Head of caudate nucleus (tissue), 42 donors: ENCODE measurements at places on chromosomes 1 and 21.

DNA sequence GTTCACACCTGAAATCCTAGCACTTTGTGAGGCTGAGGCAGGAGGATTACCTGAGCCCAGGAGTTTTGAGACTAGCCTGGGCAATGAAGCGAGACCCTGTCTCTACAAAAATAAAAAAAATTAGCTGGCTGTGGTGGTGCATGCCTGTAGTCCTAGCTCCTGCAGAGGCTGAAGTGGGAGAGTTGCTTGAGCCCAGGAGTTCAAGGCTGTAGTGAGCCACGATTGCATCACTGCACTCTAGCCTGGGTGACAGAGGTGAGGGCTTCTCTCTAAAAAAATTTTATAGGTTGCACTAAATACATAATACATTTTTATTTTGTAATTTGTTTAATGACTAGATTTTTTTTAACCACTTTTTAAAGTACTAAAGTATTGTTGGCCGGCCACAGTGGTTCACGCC, 6.1 kb downstream of the PARK7 start:
- DNase-seq = no peak

DNA sequence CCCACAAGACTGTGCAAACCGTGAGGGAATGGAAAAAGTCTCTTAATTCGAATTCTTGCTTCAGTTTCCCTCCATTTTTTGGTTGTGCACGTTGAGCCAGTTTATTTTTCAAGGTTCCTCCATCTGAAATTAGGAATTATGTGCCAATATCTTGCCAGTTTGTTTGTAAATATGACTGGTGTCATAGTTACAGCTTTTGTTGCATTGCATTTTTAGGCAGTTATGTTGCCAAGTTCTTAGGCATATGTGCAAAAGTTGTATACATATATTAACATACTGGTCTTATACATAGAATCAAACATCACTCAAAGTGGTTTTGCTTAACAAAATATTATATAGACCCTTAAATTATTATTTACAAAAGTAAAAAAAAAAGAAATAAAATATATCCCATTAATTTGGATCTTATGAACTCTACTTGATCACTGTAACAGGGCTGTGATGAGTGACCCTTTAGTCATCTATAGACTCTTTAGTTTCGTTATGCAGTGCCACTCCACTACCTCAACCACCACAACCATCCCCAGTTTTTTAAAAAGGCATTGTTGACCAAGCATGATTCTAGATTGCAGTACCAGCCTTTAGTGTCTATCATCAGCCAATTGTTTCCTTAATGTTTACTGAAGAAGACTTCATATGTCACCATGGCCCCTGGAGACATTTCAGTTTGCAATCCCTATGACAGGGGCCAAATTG, 20.9 kb upstream of the DYNLT5 start:
- no peak for DNase-seq

- DNase-seq = no peak
Observed at GRCh38 chr1:93771843-93772242, 90.2 kb upstream of the BCAR3 start.

GRCh38 chr1:53376742-53377437, 49.0 kb upstream of the LRP8 start:
- DNase-seq = no peak

GRCh38 chr1:225765982-225766674, 11.5 kb upstream of the SRP9 start:
- no peak for DNase-seq

- no peak for DNase-seq
Observed at GRCh38 chr1:224637515-224637914, 21.4 kb downstream of the CNIH3 start.

DNA sequence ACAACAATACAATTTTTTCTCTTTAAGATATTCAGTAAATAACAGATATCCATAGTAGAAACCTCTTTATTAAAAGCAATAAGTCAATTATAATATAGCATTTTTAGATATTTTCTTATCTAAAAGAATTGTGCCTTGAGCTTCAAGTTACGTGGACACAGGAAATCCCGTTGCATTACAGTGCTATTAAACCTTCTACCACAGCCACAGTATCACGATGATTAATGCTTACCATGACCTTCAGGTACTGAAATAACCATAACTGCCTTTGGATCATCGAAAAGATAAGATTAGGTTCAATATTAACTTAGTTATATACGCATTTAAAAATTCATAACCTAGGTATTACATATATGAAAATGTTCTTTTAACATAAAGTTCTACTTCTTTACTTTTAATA, 17.9 kb downstream of the B3GALNT2 start:
- DNase-seq = no peak

DNA sequence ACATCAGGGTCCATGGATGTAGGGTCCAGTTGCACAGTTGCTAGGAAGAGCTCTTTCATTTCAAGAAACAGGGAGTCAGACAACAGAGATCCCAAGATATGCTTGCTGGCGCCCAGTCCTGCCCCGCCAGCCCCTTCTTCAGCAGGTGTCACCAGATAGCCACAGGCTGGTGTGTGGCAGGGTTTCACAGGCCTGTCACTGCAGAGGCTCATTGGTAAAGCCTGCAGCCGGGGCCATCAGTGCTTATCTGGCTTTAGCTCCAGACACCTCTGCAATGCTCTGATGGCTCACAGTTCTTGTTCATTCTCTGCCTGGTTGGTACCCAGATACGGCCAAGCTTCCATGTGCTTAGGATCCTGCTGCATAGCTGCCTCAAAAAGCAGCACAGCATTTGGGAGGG, 12.4 kb upstream of the ZNF124 start:
- no peak for DNase-seq

DNA sequence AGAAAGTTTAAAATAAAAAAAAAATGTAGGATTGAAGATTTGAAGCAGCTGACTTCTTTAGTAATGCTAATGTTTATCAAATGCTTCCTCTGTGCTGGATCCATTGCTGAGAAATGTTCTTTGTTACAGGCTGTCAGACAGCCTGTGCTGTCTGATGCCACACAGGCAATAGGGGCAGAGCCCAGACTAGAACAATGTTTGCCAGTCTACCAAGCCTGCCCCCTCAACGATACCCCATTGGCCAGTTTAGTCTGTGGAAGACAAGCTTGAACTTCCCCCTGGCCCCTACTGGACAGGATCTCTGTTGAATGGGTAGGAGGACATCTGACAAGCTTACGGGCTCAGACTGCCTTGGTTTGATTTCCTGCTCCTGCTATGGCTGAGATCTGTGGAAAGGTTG, 79.4 kb downstream of the PAPPA2 start:
- no peak for DNase-seq

DNA sequence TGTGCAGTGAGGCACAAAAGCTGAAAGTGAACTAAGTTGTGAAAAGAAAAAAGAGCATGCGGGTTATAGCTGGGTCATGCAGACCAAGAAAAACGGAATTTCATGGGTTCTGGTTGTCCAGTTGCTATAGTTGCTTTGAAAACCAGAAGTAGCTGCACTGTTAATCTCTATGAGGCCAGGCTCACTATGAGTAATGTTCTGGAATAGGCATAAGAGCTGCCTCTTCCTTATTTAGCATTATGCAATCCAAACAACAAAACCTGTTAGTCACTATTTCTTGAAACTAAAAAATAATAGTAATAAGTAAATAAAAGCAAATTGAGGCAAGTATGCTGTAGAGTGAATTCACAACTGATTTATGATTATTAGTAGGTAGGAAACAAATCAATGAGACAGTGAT, 1383.7 kb downstream of the MRPL39 start:
- DNase-seq = no peak
